ENCODE measurements at places on chromosomes 13 and 19.

DNA sequence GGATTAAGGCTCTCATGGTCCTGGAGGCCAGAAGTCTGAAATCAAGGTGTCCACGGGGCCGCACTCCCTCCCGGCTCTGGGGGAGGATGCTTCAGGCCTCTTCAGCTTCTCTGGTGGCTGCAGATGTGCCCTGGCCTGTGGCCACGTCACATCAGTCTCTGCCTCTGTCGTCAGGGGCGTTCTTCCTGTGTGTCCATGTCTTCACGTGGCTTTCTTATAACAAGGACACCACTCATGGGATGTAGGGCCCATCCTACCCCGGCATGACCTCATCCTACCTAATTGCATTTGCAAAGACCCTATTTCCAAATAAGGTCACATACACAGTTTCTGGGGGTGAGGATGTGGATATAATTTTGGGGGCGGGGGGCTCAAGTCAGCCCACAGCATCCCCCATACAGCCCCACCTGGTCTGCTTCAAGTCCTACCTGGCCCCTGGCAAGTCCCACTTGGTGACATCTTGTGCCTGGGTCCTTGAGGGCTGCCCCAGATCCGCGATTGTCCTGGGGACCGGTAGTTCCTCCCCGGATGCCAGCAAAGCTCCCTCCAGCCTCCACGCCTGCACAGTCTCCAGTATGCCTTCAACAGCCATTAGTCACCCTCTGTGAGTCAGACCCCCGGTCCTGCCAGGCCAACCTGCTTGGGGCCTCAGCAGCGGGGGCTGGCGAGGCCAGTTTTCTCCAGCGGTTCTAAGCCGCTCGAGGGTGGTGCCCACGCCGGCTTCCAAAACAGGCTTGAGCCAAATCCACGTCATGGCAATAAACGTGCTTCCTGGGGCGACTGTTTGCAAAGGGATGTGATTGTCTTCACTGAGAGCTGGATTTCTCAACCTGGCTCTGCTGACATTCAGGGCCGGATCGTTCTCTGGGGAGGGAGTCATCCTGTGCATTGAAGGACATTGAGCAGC lies 32.2 kb downstream of the MYO9B start:
- no peak for DNase-seq

DNA sequence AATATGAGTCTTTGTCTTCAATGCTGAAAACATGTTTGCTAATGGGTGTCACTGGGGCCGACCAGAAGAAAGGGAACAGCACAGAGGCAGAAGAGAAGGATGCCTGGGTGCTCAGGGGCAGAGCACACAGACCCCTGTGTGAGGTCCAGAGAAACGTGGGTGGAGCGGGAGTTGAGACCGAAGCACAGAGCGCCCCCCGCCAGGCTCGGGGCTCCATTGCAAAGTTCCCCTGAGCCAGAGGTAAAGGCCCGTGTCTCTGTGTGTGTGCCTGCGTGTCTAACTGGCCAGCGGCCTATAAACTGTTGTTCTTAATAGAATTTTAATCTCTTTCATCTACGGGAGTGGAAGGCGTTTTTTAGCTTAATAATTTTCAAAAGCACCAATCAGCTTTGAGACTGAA lies 343.1 kb downstream of the TEX29 start:
- no peak for DNase-seq

- DNase-seq, result no peak
Measured at GRCh38 chr19:29145756-29146155, 67.2 kb downstream of the UQCRFS1 start.

GRCh38 chr19:51490676-51491075 lies 10.9 kb downstream of the SIGLEC12 start:
- no peak for DNase-seq

DNA sequence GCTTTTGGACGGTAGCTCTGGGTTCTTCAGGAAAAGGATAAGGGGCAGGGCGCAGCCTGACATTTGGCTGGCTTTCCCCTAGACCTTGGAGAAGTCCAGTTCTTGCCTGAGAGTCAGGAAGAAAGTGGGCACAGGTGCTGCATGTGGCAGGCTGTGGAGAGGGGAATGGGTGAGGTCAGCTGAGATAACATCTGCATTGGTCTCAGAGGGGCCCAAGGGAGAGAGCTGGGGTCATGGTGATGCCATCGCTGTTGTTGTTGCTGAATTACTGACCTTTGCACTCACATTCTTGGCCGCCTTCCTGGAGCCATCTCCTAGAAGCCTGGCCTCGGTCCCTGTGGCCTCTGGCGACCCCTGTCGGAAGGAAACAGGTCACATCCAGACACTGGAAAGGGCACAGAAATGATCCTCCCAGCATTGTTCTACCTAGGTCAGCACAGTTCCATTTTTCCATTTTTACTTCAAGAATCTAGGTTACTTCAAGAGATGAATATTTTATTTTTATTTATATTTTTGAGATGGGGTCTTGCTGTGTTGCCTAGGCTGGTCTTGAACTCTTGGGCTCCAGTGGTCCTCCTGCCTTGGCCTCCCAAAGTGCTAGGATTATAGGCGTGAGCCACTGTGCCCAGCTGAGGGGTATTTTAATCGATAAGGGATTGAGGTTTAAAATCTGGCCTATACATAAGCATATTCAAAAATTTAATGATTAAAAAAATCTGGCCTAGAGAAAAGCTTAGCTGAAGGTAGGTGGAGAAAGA lies 6.5 kb upstream of the LIPE start:
- peak; percentile 70 for DNase-seq

GRCh38 chr19:31256593-31256960 lies 92.7 kb downstream of the TSHZ3 start:
- no peak for DNase-seq

DNA sequence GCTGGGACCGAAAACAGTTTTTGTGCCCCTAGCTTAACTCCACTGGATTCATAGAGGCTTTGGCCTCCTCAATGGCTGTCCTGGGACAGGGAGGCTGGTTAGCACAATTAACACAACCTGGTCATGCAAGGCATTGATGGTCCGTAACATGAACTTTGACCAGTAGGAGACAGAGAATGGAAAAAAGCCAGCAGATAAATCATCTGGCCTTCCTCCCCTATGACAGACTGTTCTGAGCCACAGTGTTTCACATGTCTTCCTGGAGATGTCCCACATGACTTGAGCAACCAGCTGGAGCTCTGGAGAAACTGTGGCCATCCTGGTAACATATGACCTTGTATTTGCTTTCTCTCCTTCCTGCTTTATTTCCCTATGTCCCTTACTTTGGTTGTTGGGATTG lies 244.2 kb downstream of the UQCRFS1 start:
- DNase-seq, result no peak

DNA sequence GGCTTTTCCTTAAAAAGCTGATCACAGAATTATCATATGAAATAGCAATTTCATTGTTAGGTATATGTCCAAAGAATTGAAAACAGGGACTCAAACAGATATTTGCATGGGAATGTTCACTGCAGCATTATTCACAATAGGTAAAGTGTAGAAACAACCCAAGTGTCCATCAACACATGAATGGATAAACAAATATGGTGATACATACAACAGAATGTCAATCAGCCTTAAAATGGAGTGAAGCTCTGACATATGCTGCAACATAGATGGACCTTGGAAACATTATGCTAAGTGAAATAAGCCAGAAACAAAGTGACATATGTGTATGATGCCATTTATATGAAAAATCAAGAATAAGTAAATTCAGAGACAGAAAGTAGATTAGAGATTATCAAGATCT lies 6.1 kb upstream of the CEACAM1 start:
- no peak for DNase-seq

DNA sequence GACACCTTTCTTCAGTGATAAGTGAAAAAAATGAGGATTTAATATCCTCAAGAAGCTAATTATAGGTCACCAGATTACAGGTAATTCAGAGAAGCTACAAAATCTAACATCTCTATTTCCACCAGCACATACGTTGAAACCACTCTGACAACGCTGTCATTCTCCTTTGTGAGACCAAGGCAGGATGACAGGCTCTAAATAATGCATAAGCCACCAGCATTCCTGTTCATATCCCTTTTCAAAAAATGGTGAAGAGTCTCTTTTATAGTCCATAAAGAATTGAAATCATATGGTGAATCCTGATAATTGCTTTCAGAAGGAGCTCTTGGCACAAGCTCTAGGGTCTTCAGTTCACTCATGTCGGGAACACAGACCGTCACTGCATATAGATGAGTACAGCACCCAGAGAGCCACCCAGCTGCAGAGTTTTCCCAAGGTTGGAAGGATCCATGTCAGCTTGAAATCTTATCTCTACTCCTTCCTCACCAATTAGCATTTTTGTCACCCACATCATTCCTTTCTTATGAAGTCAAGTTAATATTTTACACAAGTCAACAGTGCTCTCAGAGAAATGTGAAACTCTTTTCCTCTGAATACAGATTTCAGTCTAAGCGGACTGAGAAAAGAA lies 431.4 kb downstream of the TBC1D4 start:
- DNase-seq, result no peak

GRCh38 chr19:33286899-33287298 lies 15.4 kb downstream of the CEBPA start:
- no peak for DNase-seq

- no peak for DNase-seq
Measured at GRCh38 chr19:16429066-16429758, 42.6 kb downstream of the EPS15L1 start.

- DNase-seq, result no peak
Measured at GRCh38 chr13:23680845-23681669, 110.8 kb downstream of the TNFRSF19 start.

DNA sequence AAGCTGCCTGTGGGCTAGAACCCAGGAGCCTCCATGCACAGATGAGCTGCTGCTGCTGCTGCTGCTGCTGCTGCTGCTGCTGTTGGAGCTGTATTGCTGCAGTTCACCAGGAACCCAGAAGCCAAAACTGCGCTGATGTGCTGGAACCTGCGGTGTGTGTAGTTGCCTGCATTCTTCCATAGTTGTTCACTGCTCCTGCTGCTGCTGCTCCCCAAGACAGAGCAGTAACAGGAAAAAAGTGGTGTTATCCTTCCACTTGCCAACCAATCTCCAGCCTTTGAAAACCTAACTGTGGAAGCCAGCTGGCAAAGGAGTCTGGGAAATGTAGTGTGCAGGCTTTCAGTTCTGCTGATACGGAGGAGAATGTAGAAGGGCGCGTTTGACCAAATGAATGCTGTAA lies 37.9 kb downstream of the ARHGAP35 start:
- no peak for DNase-seq

DNA sequence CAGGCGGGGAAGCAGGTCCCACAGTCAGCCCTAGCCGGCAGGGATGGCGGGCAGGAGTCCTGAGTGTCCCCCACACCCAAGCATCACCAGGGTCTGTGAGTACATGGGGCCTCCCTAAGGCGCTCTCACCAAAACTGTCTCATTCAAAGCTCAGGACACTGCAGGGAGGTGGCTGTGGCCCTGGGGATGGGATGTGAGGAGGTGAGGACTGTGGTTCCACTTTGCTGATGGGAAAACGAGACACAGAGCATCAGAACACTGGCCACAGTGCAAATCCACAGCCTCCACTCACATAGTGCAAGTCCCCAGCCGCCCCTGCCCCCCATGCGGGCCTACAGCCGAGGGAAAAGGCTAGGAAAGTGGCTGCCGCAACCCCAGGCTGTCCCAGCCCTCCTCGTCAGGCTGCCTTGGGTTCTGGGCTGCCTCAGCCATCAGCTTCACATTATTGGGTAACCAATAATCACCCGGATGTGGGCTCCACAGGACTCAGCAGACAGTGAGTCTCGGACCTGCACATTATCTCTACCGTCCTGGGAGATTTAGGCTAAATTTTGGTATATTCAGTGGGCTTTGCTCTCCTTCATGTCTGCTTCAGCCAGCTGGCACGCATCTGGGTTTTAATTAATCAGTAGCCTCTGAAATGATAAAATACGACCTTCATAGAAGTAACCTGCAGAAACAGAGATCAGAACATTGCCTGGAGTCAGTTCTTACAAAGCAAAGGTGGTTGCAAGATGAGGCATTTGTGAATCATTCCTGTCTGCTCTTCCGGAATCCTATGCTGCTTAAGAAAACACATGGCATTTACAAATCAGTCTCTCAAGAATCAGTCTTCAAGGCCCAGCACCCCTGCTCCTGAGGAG lies 77.0 kb downstream of the SOX1 start:
- no peak for DNase-seq

DNA sequence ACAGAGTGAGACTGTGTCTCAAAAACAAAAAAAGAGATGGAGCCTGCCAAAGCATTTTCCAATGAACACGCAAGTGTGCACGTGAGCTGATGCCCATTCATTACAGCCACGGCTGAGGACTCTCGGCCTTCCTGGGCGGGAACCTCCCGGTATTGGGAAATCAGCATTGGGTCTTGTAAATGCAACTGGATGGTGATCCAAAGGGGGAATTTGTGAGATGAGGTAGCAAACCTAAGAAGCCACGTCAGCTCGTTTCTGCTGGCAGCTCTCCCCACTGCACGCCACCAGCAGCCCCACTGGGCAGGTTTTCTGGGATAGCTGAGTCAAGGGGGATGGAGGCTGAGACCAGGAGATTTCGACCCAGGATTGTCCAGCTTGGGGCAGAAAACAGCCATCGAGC lies 11.5 kb downstream of the C13orf46 start:
- no peak for DNase-seq

GRCh38 chr13:42361701-42362100 lies 89.7 kb downstream of the AKAP11 start:
- DNase-seq, result no peak

- DNase-seq, result no peak
Measured at GRCh38 chr13:75968103-75968838, 332.1 kb downstream of the LMO7 start.

DNA sequence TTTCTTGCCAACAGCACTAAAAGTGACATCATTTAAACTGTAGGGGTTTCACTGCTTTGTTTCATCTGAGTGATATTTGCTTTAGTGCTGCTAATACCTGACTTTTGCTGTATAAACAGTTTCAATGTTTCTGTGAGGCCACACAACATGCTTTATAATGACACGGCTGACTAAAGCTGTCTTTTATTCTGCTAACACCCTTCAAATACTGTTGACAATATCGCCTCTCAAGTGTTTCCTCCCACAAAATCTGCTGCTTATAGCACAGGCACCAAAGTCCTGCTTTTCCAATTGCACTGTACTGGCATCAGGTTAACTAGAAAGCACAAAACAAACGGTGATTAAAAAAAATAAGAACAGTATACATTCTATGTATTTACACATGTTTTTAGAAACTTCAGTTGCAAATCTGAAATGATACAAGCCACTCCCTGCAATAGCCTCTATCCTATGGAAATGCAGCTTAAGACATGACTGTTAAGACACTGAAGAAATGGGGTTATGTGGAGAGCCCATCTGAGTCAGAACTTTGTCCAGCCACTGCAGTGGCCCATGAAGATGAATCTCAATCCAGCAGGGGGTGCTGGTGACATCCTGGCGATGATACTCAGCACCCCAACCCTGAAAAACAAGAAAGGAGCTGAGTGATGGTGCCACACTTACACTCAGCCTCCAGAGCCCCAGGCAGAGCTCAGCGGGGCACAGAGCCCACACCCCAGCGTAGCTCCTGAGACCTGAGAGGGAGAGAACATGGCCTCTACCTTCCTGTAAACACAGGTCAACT lies 29.4 kb downstream of the RFXAP start:
- DNase-seq, result no peak

DNA sequence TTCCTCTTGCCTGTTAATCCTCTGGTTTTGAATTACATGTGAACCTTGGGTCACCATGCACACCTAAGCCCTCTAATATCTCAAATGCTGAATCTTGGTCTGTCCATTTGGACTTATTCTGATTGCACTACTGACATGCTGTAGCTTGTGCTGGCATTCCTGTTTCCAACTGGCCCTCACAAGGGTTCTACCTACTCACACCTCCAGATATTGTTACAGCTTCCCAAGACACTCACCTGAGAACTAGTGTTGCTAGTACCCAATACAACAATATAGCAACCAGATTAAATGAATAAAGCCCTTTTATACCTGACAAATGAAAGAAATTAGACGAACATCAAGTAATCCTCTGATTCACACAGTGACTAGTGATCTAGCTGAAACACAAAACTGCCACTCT lies 16.6 kb downstream of the TEX30 start:
- DNase-seq, result no peak

GRCh38 chr13:90751026-90751425 lies 596.5 kb upstream of the MIR17HG start:
- no peak for DNase-seq

Measured in stimulated activated CD4-positive, alpha-beta T cell treated with anti-CD3 and anti-CD28 coated beads, Interleukin-2, amount 100 ng/mL, for 24 hours (primary cell).